ENCODE measurements at places on chromosomes 4 and X. TPM values are rescaled to one million over a fixed set of nuclear protein-coding genes. Genes with fewer than 3 reads are reported as not detected.

Gene ODAPH
- not detected for polyA plus RNA-seq

DNA sequence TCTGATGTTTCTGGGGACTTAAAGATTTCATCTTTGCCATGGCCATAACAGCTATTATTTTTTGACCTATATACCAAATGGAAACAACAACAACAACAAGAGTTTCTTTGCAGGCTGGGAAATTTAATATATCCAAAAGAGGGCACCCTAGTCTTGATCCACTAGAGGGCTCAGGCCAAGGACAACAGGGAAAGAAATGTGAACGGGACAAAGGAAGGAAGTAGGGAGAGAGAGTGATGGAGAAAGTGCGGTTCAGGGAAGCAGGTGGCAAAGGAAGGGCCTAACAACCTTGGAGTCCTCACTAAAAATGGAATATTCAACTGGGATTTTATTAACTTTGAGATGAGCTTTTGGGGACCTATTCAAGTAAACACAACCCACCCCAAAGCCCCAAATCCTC is 67.8 kb upstream of the SCML1 start:
- no peak for DNase-seq

DNA sequence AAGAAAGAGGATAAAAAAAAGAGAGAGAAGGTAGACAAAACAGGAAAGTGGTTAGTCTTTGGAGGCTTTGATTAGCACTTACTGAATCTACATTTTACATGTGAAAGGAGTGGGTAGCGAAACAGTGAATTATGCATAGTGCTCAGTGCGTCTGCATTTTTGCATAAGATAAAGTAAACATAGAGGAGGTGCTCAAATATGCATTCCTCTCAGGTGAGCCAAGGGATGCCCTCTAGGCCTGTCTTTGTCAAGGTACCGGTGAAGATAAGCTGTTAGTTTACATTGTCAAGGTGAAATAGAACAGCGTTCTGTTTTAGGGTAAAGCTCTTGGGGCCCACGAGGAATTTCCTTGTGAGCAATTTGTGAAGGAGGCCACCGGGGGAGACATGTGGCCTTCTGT is 260.6 kb downstream of the TRIML1 start:
- DNase-seq: no peak

- no peak for DNase-seq
These were observed 58.2 kb downstream of the ZNF827 start for GRCh38 chr4:145880355-145880960.

- DNase-seq: no peak
These were observed 38.8 kb upstream of the BEX4 start for GRCh38 chrX:103175944-103176753.

Gene CT45A3
- polyA plus RNA-seq: not detected

GRCh38 chrX:103405009-103405333 is 28.6 kb downstream of the BEX3 start:
- DNase-seq: no peak

Gene DGAT2L6
- not detected for polyA plus RNA-seq

Data from heart left ventricle (tissue), 16 donors.